ENCODE measurements at places on chromosomes 3 and 15.

GRCh38 chr15:39908186-39908585 is 11.9 kb downstream of the GPR176 start:
- DNase-seq, result no peak

DNA sequence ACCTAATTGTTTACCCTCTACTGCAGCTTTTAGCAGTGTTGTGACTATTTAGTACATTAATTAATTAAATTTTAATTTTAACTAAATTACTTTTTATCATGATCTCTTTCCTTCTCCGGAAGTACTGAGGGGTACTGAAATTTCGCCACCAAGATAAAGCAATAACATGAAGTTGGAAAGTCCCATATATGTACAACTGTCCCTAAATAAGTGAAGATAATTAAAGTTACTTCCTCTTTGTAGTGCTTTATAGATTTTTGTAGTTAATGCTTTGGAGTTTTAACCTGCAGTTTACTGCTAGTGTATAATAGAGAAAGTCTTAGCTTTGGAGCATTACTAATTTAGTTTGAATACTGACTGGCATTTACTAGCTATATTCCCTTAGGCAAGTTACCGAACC is 325.3 kb downstream of the NAALADL2 start:
- no peak for DNase-seq

- no peak for DNase-seq
These were observed 326.8 kb downstream of the NAALADL2 start for GRCh38 chr3:175185903-175186302.

GRCh38 chr15:47794252-47794914 is 77.1 kb downstream of the SEMA6D start:
- DNase-seq, result no peak

DNA sequence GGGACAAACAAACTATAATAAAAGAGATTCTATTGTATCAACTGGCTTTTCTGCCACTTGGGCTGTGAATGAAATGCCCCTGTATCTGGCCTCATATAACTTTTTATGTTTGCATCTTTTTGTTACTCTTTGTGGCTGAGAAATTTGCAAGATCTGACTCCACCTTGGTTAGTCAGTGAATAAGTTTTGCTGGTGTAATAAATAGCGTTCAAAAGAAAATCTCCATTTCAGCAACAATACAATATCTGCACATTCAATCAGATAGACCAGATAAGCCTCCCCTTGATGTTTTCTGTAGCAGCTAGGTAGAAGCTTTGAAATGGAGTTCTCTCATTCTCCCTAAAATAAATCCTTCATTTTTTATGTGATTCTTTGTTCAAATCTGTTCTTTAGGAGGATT is 12.0 kb downstream of the TRAT1 start:
- no peak for DNase-seq

DNA sequence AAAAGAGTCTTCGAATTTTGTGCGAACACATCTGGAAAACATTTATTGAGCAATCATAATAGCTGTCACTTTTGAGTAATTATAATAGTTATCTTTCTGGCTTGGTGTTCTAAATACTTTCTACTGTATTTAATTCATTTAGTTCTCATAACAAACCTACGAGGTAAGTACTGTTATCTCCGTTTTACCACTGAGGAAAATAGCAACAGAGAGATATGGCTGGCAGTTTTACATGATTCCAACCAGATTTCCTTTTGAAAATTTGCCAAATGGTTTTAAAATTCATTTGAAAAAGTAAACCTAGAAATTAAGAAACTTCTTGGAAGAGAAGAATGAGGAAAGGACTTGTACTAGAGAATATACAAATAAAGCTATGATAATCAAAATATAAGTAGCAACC is 37.3 kb upstream of the MGA start:
- no peak for DNase-seq

DNA sequence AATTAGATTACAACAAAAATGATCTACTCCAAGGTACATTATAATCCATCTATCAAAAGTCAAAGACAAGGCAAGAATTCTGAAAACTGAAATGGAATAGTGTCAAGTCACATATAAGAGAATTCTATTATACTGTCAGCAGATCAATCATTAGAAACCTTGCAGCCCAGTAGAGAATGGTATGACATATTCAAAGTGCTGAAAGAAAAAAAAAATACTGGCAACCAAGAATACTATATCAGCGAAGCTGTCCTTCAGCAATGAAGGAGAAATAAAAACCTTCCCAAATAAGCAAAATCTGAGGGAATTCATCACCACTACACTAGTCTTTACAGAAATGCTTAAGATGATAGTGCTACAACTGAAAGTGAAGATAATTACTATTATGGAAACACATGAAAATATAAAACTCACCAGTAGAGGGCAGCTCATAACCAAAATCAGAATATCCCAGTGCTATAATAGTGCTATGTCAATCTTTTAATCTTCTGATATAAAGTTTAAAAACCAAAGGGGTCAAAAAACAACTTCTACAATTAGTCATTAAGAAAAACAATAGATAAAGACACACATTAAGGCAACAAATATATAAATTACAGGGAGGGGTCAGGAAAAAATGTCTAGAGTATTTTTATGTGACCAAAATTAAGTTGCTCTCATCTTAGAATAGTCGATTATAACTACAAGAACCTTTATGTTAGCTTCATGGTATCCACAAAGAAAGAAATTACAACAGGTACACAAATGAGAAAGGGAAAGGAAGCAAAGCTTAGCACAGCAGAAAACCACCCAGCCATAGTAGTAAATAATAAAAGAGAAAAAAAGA is 190.7 kb upstream of the CNTN6 start:
- DNase-seq, result no peak

GRCh38 chr3:53965291-53965690 is 73.6 kb upstream of the SELENOK start:
- no peak for DNase-seq

GRCh38 chr3:120350401-120350941 is 1.3 kb upstream of the LRRC58 start:
- no peak for DNase-seq

- no peak for DNase-seq
These were observed 256.3 kb upstream of the TMCO5A start for GRCh38 chr15:37678124-37678523.

- DNase-seq, result no peak
These were observed 9.9 kb downstream of the UQCC5 start for GRCh38 chr3:52546111-52546901.

DNA sequence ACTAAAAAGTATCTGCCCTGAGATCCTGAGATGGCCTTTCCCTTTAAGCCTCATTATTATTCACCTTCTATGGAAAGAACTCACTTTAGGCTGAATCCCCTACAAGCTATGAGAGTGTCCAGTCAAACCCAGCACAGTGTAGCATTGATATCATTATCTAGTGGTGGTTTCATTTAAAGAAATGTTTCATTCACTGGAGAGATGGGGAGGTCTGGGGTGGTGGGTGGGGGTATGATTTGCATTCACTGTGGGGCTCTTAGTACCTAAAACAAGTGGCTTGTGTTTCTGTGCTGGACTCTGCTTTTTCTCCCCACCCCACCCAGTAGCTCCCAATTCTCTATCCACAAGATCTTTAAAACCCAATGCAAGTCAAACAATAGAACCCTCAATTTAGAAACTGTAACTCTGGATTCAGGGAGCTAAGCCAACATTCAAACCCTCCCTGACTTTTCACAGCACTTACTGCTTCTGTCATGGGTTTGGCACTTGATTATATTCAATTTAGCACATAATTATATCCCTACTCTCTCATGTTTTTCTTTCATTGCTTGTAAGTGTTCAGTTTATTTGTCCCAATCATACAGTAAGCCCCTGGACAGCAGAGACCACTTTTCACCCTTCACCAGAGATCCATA is 310.5 kb upstream of the THBS1 start:
- no peak for DNase-seq

DNA sequence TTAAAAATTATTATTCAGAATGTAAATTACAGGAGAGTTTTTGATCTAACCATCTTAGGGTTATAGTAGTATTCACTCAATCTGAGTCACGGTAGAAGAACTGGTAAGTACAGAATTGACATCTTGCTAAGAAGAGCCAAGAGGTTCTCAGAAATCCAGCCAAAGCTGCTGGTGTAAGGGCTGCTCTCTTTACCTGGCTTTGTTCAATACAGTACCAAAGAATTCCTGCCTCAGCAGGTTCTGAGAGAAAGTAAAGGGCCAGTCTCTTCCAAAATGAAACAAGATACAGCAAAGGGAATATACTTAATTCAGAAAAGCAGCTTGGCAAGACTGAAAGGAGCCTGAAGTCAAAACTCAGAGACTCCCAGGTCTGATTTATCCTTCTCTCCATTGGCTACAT is 193.1 kb downstream of the TNIK start:
- no peak for DNase-seq

GRCh38 chr3:52218454-52218853 is 7.0 kb downstream of the TLR9 start:
- DNase-seq, result no peak

- no peak for DNase-seq
These were observed 72.3 kb downstream of the CHSY1 start for GRCh38 chr15:101179341-101180153.

- DNase-seq, result no peak
These were observed 4.3 kb downstream of the MCTP2 start for GRCh38 chr15:94235646-94236045.

DNA sequence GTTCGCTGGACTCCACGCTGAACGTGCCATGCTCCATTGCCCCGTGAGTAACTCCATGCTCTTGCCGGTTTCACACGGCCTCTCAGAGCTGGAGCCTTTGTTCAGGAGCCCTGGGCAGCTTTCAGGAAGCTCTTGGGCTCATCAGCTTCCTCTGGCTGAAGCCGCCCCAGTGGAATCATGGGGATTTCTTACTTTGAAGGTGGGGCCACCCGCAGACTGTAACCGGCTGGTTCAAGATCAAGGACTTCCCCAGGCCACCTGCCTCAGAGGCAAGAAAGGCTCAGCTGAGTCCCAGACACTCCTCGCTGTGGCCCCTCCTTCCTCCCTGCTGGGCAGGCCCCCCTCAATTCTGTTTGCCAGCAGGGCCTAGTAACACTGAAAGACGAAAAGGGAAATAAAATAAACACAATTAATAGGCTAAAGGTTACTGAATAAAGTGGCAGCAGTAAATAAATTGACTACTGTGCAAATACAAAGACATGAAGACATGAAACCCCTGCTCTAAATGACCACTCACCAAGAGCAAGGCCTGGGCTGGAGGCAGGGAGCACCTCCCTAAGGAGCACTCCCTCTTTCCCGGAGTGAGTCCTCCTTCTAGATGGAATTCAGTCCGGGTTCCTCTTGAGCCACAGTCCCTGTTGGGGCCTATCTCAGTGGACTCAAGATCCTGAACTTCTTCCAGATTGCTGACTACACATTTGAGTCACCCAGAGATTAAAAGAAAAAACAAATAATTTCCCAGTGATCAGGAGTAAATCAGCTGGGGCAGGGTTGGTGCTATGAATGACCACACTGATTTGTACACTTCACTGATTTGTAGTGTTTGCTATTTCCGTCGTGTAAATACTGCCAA is 51.0 kb downstream of the ZDHHC19 start:
- DNase-seq, result no peak

- DNase-seq, result no peak
These were observed 195.6 kb downstream of the FAM43A start for GRCh38 chr3:194880940-194881925.

DNA sequence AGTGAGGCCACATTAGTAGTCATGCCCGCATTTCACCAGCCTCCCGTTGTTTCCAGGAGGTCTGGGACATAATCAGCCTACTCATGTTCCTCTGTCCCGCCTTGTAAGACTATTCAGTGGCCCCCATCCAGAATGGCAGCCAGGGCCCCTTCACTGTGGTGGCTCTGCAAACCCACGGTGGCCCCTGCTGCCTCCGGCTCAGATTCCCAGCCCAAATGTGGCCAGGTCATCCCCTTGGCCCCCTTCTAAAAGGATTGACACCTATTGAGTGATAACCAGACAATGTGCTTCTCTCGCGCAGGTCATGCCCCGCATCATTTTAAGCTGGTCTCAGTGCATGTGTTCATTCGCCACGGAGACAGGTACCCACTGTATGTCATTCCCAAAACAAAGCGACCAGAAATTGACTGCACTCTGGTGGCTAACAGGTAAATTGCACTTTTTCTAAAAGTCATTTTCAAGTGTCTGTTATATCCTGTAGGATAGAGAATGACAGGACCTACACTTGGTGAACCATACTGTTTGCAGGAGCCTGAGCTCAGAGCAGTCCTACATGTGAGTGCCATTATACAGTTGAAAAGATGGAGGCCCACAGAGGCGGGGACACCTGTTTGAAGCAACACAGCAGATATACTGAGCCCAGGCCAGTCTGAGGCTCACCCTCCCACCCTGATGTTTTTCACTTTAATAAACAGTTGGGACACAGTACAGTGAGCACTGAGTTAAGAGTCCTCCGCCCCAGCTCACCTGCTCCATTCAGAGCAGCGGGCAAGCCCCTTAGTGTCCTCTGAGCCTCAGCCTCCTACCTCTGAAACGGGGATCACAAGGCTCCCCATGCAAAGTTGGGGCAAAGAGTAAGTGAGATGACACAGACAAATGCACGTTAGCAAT is 47.7 kb downstream of the PXYLP1 start:
- DNase-seq, result peak; percentile 55

GRCh38 chr3:151811474-151811873 is 2.4 kb upstream of the AADAC start:
- no peak for DNase-seq

- no peak for DNase-seq
These were observed 104.1 kb upstream of the TNFAIP8L3 start for GRCh38 chr15:51198701-51199232.

- no peak for DNase-seq
These were observed 3.3 kb upstream of the IL17RC start for GRCh38 chr3:9913601-9914000.

DNA sequence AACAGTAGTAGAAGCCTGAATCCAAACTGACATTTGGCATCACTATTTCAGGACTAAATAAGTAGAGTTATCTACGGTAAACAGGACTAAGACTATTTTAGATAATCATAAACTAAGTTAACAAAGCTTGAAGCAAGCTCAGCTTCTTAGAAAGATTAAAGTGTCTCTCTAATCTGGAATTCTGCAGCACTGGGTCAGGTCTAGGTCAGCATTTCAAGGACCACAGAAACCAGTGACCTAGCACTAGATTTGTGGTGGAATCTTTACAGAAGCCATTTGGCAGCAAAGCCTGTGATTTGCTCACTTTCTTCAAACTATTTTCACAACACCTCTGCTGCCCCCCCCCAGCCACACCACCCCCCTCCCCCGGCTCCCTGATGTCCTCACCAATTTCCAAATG is 37.5 kb downstream of the IGSF11 start:
- DNase-seq, result no peak

DNA sequence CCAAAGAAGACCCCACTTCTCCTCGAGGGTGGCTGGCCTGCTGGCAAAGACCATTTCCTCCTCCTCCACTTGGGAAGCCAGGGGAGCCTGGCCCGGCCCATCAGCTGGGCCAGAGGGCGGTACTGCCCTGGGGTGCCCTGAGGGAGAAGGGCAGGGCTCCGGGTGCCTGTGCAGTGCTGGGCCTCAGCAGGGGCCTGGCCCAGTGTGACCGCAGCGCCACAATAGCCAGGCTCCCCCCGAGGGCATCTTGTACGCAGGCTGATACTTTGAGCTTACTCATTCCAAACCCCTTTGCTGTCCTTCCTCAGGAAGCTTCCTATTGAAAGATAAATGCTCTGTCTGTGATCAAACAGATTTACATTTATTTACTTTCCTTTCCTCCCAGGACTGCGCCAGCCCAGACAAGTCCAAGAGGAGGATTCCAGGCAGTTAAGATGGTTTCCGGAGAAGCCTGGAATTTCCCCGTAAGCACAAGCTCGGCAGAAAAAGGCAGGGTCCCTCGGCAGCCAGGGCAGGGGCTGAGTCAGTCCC is 240.1 kb downstream of the XXYLT1 start:
- DNase-seq, result peak; percentile 30

Measured in D341Med (cell line).